ENCODE measurements at places on chromosomes 7 and 10.

GRCh38 chr10:31765541-31765940, 163.1 kb downstream of the ARHGAP12 start:
- DNase-seq: no peak

- no peak for DNase-seq
Measured at GRCh38 chr7:82339958-82340357, 103.6 kb downstream of the CACNA2D1 start.

GRCh38 chr10:33157103-33157502, 177.4 kb downstream of the NRP1 start:
- no peak for DNase-seq

DNA sequence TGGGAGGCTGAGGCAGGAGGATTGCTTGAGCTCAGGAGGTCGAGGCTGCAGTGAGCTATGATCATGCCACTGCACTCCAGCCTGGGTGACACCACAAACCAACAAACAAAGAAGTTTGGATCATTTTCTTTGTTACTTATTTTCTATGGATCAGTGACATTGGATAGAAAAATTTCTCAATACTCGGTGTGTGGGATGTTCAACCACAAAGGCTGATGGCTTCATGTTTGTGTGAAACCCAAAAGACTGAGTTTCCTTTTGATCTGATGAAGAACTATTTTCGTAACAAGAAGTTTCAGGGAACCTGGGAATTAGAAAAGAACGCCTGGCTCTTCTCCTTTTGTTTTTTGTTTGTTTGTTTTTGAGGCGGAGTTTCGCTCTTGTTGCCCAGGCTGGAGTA, 104.0 kb downstream of the HOXA1 start:
- no peak for DNase-seq

GRCh38 chr7:1670894-1671593, 967 bp downstream of the ELFN1 start:
- DNase-seq: peak; percentile 14

DNA sequence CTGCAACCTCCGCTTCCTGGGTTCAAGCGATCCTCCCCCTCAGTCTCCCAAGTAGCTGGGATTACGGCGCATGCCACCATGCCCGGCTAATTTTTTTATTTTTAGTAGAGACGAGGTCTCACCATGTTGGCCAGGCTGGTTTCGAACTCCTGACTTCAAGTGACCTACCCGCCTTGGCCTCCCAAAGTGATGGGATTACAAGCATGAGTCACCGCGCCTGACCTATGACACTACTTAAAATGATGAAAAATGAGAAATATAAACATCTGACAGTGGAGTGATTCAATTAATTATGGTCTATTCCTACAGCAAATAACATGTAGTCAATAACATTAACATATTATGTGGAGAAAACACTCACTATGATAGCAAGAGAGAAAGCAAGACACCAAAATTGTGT, 2.2 kb downstream of the BRAT1 start:
- no peak for DNase-seq

- DNase-seq: peak; percentile 33
Measured at GRCh38 chr7:5997210-5997808, 11.5 kb downstream of the PMS2 start.

GRCh38 chr7:18768256-18768655, 272.7 kb downstream of the HDAC9 start:
- DNase-seq: no peak

DNA sequence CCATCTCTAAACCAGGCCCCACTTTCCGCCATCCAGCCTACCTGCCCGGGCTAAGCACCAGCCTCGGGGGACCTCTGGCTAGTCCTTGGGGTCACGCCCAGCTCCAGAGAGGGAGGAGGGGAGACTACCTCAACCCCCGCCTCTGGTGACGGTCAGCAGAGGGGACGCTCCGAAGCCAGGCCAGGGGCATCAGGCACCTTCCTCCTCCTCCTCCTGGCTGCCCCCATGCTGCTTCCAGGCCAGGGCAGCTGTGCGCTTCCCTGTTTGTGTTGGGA, 4.0 kb upstream of the SMARCD3 start:
- DNase-seq: no peak

GRCh38 chr7:132751244-132751647, 175.0 kb upstream of the PLXNA4 start:
- no peak for DNase-seq

DNA sequence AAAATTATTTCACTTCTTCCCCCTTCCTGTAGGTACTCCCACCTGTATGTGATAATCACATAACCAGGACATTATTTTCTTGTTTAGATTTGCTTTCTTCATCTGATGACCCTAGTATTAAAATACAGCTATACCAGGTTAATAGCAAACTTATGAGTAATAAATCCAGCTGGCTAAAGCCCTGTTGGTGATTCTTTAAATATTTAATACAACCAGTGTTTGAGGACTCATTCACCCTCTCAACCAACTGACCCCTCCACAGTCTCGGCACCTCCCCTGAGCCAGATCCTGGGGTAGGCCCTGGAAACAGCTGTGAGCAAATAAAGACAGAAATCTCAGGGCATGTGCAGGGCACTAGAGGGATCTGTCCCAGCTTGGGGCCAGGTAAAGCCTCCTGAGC, 58.5 kb downstream of the BLNK start:
- no peak for DNase-seq

- DNase-seq: no peak
Measured at GRCh38 chr7:139936760-139937310, 107.8 kb downstream of the TBXAS1 start.

- no peak for DNase-seq
Measured at GRCh38 chr7:19119870-19120486, 2.5 kb upstream of the TWIST1 start.

DNA sequence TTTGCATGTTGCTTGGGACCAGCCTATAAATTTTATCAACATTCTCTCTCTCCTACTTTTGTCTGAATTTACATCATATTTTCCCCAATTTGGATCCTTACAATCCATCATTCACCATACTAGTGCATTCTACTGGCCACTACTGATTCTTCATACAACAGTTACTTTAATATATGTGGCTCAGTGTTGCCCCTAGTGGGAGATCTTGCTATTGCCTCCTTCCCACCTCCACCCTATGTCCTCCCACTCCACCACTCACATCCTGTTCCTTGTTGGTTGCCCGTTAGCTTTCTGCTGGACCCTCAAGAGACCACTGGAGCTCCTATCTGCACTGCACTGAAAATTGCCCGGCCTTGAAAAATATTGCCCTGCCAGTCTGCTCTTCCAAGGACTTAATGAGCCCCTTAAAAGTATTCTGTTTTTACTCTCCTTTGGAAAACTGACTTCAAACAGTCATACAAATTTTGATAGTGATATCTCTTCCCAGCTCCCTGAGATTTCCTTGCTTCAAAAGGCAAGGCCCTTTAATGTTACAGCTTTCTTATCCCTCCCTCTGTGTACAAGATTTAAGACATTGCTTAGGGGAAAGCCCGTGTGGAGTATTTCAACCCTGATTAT, 243.2 kb upstream of the TMEM229A start:
- DNase-seq: no peak

GRCh38 chr7:84362360-84362759, 167.8 kb upstream of the SEMA3A start:
- no peak for DNase-seq
